Esophagus mucosa (tissue), 1 donor: ENCODE measurements at places on chromosomes 6 and 20. TPM values are rescaled to one million over a fixed set of nuclear protein-coding genes. Genes with fewer than 3 reads are reported as not detected.

Gene RAET1L
- 30.4 TPM for total RNA-seq

Gene RNF182
- total RNA-seq: 0.20 TPM

Gene KHDC1L
- 0.32 TPM for total RNA-seq

Gene MDFI
- total RNA-seq: 47.1 TPM

Gene SYNJ2
- 12.9 TPM for total RNA-seq

Gene ESR1
- total RNA-seq: 0.80 TPM

Gene MYT1
- not detected for total RNA-seq

Gene LGSN
- not detected for total RNA-seq

Gene C6orf58
- total RNA-seq: not detected

Gene VSX1
- not detected for total RNA-seq

Gene FAM229B
- total RNA-seq: 5.1 TPM

Gene WFDC2
- 37.9 TPM for total RNA-seq
